Stimulated activated CD4-positive, alpha-beta T cell treated with anti-CD3 and anti-CD28 coated beads, Interleukin-4, amount 100 ng/mL, for 4 hours (primary cell): ENCODE measurements at places on chromosomes 4 and X.

DNA sequence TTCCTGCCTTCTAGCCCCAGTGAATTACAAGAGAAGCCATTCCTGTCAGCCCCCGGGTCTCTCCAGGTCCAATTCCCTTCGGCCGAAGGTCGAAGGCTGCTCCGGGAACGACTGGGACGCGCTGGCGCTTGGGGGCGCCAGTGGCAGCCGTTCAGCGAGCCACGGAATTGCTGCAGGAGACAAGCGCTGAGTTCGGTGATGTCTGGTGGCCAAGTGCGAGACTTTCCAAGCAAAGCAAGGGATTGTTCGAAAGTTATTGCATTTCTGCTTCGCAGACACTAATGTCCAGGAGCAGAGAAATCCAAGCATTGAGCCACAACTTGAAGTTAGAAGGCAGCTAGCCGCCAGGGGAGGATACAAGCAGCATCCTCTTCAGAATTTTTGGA lies 1.1 kb upstream of the DKK2 start:
- DNase-seq = no peak

- no peak for DNase-seq
Measured at GRCh38 chr4:124167602-124168001, 544.9 kb downstream of the ANKRD50 start.

GRCh38 chr4:140046543-140046942 lies 107.4 kb downstream of the MAML3 start:
- no peak for DNase-seq

- no peak for DNase-seq
Measured at GRCh38 chr4:174635732-174636131, 113.4 kb upstream of the HPGD start.

DNA sequence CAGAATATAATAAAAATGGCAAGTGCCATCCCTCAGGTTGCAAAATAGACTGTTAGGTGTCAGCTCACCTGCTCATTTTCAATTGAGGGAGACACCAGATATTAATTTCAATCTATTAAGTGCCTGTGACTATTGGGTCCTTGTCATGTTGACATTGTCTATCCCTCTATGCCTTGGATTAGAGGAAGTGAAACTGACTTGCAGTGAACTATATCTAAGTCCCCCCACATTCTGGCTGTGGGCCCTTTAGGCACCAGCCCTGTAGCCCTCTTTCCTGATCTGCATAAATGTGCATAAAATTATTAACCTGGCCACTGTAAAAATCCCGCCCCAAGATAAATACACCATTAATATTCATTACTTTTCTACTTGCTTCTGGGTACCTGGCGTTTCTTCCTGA lies 293.0 kb upstream of the CLNK start:
- no peak for DNase-seq

- DNase-seq = no peak
Measured at GRCh38 chrX:122641826-122642225, 542.3 kb upstream of the GRIA3 start.

DNA sequence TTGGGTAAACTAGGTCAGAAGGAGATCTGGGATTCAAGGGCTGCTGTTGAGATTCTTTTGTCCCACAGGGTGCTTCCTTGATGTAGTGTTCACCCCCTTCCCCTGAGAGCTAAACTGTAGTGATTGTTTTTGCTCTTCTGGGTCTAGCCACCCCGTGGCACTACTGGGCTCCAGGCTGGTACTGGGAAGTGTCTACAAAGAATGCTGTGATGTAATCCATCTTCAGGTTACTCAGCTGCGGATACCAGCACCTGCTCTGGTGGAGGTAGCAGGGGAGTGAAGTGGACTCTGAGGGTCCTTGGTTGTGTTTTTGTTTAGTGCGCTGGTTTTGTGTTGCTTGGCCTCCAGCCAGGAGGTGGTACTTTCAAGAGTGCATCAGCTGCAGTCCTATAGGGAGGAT lies 365.5 kb downstream of the ZNF674 start:
- DNase-seq = no peak

GRCh38 chr4:54233697-54234496 lies 4.8 kb downstream of the PDGFRA start:
- DNase-seq = peak; percentile 60

DNA sequence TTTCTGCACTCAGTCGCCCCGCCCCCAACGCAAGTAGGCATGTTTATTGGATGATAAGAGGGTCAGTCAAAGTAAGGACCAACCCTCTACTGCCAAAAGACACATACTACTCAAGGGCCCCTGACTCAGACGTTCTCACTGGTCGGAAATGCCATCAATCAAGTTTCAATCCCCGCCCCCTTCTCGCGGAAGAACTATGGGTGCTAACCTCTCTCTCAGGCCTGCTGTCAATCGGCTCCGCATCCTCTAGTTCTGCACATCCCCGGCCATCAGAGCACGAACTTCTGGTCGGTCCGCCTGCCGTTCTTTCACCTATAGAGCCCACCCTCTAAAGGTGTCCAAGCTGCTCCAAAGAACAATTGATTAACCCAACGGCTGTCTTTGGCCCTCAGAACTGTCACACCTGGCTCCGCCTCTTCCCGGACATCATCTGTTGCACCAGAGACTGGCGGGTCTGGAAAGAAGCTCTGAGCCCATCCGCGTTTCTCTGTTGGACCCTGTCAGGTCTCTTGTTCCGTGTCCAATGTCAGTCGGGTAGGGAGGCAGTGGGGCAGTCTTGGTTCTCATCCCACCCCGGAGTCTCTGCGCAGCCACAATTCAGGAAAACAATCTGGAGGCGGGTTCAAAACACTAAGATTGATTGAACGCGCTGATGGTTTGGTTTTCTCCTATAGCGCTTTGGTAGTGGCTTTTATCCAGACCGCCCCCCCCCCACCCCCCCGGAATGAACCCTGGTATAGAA lies 15.2 kb downstream of the NDUFB11 start:
- peak; percentile 77 for DNase-seq

DNA sequence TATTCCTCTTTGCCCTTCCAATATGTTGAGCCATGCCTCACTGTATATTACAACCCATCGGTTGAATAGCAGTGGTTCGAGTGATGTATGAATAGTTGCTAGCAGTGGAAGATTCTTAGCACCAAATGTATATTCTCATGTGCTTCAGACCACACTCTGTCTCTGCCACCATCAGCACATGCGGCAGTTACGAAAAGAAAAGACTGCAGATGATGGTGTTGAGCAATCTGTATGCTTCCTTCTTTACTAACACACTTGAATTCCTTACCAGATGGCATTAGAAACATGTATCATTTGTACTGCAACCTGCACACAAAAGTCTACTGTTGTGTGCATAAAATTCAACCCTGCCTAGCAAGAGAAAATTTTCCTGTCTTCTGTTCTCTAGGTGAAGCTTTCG lies 214.6 kb downstream of the ENOX2 start:
- DNase-seq = no peak

GRCh38 chr4:48651914-48652313 lies 128.2 kb downstream of the FRYL start:
- DNase-seq = no peak

DNA sequence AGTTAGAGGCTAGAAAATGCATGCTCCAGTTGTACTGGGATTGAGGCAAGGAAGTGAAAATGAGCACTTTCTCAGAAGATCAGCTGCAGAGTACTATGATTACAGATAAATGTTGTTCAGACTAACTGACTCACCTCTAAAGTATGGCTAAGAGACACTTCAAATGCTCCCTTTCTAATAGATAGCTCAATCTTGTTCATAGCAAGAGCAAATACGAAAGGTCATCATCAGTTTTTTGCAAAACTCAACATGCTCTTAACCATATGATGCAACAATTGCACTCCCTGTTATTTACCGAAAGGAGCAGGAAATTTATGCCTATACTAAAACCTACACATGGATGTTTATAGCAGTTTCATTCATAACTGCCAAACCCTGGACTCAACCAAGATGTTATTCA lies 838.4 kb upstream of the INTU start:
- no peak for DNase-seq

DNA sequence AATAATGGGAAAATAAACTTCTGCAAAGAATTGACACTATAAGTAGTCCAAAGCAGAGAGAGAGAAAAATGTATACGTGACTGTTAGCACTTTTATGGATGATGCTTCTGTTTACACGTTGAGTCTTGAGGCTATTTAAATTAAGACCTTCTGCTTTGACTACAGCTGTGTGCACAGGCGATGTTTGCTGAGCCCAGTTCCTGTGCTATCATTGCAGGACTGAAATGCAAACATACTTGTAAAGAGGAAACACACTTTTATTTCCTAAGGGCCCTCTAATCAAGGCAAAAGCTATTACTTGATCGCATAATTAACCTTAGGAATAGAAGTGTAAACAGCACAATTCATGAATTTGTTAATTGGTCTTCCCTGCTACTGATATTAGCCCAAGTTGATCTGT lies 226.9 kb downstream of the FBXW7 start:
- DNase-seq = no peak

DNA sequence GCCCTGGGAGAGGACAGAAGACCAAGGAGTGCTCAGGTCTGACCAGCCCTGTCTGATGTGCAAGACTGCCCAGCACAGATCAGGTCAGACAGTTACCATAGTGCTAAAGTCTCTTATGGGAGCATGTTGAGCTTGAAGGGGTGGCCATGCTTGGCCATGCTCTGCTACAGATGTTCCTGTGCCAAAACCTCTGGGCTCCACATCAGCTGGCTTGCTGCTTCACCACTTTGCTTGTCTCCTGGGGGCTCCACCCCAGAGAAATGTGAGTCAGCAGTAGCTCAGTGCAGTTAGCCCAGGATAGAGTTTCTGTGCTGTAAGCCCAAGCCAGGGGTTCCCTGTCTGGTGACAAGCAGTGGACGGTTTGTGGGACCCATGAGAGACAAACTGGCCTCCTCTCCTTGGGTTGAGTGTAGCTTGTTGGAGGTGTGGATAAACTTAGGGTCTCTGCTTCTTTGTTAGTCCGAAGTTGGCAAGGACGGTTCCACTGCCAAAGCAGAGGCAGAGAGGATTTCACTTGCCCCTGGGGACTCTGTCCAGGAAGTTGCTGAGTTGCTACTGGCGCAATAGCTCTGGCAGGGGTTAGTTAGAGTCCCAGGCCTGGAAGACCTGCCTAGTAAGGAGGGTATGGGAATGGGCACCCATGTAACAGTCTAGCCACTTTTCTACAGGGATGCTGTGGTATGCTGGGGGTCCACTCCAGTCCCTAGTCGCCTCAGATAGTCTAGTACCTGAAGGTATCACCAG lies 8.7 kb upstream of the TMSB15C start:
- no peak for DNase-seq

GRCh38 chrX:71909956-71910355 lies 689 bp upstream of the NHSL2 start:
- DNase-seq = no peak

- DNase-seq = no peak
Measured at GRCh38 chr4:159079074-159079473, 23.8 kb upstream of the RAPGEF2 start.

DNA sequence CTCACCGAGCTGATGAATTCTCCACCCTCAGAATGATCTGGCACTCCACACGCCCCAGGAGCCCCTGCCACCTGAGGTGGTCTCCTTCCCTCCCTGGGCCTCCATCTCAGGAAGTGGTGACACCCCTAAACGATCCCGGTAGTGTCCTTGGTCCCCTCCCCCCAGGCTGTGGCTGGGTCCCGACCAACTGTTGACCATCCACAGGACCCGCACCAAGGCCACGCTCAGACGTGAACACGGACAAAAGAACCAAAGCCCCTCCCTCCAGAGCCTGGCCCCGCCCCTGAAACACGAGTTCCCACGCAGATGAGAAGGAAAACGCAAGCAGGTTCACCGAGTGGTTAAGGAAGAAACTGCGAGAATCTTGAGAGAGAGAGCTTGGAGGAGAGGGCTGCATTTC lies 16.6 kb downstream of the LRPAP1 start:
- no peak for DNase-seq

GRCh38 chr4:99723612-99724011 lies 66.0 kb upstream of the C4orf54 start:
- DNase-seq = peak; percentile 2

DNA sequence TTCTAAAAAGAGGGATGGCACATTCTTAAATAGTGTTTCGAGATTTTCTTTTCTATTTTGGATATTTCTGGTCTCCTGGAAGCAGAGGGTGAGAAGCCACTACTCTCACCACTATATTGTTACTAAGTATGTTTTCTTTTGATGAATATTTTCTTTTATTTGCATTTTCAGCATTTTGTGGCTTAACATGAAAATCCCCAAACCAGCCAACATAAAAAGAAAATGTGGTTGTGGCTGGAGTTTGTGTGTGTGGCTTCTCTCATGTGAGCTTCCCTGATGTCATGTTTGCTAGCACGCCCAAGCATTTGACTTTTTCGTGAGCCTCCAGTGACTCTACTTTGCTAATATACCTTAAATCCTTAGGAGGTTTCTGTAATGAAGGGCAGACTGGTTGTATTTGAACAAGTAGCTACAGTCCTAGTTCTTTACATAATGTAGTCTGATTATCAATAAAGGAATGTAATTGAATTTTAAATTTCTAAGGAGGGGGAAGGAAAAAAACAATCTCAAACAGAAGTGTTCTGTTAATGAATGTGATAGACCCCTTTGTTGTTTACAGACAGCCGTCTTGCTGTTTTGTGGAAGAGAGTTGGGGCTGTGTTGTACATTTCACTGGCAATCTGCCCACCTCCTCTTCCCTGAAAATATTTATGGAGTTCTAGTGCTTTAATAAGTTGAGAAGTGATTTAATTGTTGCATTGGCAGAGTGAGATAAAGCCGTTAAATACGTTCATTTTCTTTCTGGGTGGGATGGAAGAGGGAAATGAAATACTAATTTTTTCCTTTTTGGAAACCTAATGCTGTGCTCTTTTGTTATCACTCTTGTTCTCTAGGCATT lies 114.6 kb downstream of the ARHGAP10 start:
- no peak for DNase-seq

- no peak for DNase-seq
Measured at GRCh38 chr4:67744561-67745283, 9.5 kb downstream of the GNRHR start.

- DNase-seq = no peak
Measured at GRCh38 chr4:14257903-14258302, 630.4 kb upstream of the BOD1L1 start.

DNA sequence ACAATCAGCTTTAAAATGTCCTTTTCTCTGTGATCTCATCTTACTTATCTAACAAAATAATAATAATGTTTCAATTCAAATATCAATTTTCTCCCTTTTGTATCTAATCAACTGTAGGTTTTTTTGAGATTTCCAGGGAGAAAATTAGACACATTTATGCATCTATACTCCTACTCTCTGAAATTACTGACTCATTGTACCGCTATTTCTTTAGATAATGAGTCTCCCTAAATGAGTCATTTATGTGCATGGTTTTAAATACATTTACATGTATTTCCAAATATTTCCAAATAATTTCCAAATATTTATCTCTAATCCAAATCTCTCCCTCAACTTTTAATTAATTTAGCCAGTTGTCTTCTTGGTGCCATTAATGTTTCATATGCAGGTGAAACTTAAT lies 621.0 kb downstream of the TECRL start:
- DNase-seq = no peak

- DNase-seq = no peak
Measured at GRCh38 chr4:114077610-114078009, 98.2 kb upstream of the ARSJ start.

- no peak for DNase-seq
Measured at GRCh38 chrX:51151734-51152133, 180.9 kb upstream of the NUDT10 start.

GRCh38 chr4:42391981-42392380 lies 5.3 kb upstream of the SHISA3 start:
- no peak for DNase-seq
